ENCODE measurements at places on chromosomes 1 and 21. TPM values are rescaled to one million over a fixed set of nuclear protein-coding genes. Genes with fewer than 3 reads are reported as not detected.

- DNase-seq = no peak
These were observed 33.9 kb downstream of the SPSB1 start for GRCh38 chr1:9326596-9326995.

The OR2T11 gene
- not detected for total RNA-seq

DNA sequence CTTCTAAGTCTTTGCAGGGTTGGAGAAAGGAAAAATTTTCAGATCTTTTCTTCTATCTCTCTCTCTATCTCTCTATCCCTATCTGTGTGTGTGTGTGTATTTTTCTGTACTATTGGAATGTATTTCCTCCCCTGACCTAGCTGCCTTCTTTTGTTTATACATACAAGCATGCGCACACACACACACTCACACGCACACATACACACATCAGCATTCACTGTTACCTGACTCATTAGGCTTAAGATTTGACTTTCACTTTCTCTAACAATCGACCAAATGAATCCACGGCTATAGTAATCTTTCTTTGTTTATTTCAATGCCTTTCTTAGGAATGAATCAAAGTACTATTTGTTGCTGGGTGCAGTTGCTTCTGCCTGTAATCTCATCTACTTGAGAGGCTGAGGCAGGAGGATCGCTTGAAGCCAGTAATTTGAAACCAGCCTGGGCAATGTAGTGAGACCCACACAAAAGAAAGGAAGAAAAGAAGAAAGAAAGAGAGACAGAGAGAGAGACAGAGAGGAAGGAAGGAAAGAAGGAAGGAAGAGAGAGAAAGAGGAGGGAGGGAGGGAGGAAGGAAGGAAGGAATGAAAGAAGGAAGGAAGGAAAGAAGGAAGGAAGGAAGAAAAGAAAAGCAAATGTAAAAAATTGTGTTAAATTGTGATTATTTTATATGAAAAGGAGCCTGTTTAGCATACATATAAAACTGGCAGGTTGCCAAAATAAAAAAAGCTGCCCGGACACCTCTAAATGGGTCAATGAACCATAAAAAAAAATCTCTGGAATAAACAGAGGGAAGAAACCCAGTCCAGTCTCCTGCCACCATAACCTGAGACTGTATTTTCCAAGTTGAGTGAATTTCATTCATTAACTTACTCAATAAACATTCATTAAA is 206.8 kb downstream of the ZNF326 start:
- peak; percentile 20 for DNase-seq

The ZRANB2 gene
- total RNA-seq = 32.9 TPM

DNA sequence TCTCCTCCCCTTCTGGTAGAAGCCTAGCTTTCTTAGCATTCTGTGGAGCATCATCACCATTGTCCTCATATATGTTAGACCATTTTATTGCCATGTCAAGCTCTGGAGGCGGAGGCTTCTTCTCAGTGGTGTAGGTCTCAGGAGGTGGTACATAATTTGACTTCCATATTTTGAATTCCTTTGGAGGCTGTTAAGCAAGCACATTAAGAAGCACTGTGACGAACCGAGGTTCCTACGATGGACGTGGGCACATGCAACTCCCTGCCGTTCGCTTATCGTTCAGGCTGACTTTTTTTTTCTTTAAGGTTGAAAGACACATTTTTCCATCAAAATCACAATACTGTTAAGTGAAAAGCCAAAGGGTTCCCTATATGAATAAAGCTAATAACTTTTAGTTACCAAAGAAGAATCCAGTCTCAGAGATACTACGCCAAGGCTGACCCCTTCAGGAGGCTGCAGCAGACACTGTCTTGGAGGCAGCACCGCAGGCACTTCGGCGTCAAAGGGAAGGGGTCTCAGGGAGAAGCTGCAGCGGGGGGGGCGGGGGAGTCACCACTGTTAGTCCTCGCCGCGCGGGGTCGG is 835 bp downstream of the C1orf52 start:
- no peak for DNase-seq

- DNase-seq = no peak
These were observed 170.7 kb upstream of the POU3F1 start for GRCh38 chr1:38217316-38217715.

- peak; percentile 80 for DNase-seq
These were observed 4.9 kb downstream of the RGS1 start for GRCh38 chr1:192580351-192580962.

GRCh38 chr1:28035420-28035819 is 53.0 kb downstream of the EYA3 start:
- no peak for DNase-seq

- no peak for DNase-seq
These were observed 294.8 kb upstream of the ADAMTS5 start for GRCh38 chr21:27261676-27262075.

The SLC9C2 gene
- total RNA-seq = not detected

DNA sequence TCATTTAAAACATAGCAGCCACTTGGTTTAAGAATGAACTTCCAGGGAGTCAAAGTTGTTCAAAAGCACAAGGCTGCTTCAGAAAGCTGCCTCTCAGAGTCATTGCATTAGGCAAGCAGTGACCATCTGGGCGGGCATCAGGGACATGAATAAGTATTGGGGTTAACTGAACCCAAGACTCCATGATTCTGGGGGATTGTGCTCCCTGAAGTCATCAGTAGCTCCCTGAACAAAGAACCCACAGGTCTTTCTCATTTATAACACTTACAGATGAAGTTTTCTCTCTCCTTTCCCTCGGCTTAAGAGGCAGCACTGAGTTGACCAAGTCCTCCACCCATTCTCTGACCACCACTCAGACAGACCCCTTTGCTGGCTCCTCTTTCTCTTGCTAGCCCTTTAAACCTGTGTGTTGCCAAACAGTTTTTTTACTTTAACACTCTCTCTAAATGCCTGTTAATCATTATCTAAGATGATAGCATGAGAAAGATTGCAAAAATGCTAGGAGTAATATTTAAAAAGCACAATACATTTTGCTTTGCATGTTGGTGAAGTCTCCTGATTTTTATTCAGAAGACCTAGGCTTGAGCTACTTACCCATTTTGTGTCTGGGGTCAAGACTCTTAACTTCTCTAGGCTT is 77.0 kb upstream of the ARHGAP29 start:
- DNase-seq = no peak

GRCh38 chr1:89649783-89650182 is 16.9 kb downstream of the LRRC8C start:
- no peak for DNase-seq

The RAB7B gene
- total RNA-seq = not detected

DNA sequence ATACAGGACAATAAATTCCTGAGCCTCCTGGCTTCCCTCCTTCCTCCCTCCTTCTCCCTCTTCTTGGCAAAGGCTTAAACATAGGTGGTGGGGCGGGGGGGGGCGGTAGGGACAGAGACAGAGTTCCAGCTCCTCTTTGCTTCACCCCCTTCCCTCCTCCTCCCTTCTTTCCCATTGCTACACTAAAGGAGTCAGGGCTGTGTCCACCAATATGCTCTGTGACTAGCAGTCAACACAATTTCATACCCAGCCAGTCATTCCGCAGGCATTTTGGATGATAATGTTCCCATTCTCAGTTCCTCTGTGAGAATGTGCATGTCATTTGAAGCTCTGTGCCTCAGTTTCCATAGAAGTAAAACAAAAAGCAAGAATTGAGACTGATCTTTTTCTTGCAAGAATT is 1.7 kb downstream of the LMOD1 start:
- DNase-seq = no peak

GRCh38 chr1:31155216-31155806 is 84.4 kb downstream of the NKAIN1 start:
- peak; percentile 53 for DNase-seq

The AGO3 gene
- total RNA-seq = 21.8 TPM

DNA sequence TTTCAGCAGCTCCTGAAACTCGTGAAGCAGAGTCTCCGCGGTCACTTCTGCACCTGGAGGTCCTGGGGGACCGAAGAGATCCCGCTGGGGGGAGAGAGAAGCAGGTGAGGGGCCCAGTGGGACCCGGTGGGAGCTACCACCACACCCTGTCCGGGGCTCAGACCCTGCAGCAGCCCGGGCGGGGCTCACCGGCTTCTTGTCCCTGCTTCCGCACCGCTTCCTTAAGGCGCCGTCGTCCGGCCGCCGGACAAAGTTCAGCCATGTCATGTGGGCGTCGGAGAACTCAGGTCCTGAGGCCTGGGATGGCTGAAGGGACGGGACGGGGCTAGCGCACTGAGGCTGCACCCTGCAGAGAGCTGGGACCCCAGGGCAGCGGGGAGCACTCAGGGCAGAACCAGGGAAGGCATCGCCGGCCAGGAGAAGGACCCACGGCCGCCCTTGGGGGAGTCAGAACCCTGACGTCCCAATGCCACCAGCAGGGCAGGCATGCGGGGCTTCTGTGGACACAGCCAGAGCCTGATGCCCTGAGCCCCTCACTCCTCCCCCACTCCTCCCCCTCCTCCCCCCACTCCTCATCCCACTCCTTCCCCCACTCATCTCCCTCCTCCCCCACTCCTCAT is 2.2 kb downstream of the C1QTNF12 start:
- DNase-seq = no peak

DNA sequence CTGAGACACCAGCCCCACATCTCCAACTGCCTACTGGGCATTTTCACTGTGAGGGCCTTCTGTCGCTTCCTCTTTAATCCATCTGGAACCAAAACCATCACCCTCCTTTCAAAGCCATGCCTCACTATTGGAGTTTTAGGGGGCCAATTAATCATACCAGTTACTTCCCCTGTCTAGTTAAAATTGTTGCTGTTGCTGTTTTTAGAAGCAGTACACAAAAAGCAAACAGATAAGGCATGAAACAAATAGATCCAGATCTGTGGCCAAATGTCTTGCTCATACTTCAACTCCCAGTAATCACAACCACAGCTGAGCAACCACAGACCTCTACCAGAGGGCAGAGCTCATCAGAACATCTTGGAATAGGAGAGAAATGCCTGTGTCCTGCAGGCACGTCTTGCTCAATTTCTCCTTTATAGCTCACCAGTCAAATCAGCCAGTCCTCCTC is 133.8 kb upstream of the C1orf105 start:
- DNase-seq = no peak

DNA sequence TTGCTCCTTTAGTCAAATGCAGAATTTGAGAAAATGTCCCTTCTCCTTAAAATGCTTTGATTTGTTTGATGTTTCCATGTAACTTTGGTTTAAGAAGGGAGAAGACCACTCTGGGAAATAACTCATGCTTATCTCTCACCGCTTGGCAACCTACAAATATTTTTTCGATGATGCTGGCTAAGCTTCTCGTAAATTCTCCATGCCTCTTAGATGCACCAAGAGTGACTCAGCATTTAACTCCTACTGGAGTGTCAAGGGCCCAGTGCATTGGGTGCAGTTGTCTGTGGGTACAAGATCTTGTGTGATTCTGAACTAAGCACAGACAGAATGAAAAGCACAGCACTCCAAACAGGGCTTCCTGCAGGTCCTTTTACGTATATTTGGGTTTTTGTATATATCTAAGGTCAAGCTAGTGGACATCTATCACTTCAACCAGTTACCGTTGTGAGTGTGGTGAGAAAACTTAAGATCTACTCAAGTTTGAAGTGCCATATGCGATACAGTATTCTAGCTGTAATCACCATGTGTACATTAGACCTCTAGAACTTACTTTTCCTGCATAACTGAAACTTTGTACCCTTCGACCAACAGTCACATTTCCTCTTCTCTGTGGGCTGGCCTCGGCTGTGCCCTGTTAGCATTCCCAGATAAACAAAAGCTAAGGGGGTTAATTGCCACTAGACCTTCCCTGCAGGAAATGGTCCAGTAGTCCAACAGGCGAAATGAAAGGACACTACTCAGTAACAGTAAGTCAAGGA is 55.8 kb downstream of the COL18A1 start:
- DNase-seq = peak; percentile 37

GRCh38 chr1:164524810-164525209 is 34.2 kb upstream of the PBX1 start:
- DNase-seq = no peak

DNA sequence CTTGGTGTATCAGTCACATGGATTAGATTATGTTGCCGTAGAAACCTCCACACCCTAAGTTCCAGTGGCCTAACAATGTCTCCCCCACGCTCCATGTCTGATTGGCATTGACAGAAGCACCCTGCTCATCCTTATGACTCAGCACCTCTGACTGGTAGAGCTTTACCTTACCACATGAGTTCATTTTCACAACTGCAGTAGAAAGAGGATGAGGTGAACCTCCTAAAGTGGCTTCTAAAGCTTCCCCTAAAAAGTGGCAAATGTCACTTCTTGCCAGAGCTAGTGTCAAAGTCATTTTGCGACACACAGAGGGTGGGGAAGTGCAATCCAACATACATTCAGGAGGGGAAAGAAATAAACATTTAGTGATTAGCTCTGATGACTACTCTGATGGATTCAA is 30.6 kb upstream of the LYPD8 start:
- DNase-seq = no peak

DNA sequence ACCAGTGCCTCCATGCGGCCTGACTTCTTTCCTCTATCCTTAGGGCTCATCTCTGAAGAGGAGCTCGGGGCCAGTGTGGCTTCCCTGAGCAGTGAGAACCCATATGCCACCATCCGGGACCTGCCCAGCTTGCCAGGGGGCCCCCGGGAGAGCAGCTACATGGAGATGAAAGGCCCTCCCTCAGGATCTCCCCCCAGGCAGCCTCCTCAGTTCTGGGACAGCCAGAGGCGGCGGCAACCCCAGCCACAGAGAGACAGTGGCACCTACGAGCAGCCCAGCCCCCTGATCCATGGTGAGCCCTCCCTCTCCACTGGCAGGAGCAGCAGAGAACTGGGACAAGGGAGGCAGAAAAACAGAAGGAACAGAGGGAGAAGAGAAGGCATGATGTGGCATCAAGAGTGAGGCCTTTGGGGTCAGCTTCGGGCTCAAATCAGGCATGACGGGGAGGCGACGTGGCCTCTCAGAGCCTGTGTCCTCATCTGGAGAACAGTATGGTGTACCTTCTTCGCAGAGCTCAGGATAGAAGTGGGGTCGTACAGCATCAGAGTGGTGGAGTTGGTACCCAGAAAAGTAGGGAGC is 6.5 kb upstream of the LRRC71 start:
- no peak for DNase-seq

DNA sequence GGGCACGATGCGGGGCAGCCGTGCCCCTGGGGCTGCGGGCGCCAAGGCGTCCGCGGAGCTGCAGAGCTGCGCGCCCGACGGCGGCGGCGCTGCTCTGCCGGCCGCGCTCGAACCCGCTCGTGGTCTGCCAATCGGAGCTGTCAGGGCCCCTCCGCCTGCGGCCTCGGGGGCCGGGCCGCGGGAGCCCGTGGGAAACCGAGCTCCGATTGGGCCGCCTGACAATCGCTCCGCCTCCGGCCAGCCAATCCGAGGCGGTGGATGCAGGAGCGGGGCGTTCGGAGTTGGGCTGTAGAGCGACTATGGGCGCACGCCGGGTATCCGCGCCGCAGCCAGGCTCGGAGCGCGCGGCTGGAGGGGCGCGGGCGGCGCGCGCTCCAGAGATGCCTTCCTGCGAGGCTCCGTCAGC is 100.5 kb upstream of the SOD1 start:
- DNase-seq = peak; percentile 89

GRCh38 chr1:17441265-17441992 is 2.0 kb upstream of the RCC2 start:
- DNase-seq = no peak

GRCh38 chr1:111732718-111733117 is 6.5 kb downstream of the INKA2 start:
- no peak for DNase-seq

DNA sequence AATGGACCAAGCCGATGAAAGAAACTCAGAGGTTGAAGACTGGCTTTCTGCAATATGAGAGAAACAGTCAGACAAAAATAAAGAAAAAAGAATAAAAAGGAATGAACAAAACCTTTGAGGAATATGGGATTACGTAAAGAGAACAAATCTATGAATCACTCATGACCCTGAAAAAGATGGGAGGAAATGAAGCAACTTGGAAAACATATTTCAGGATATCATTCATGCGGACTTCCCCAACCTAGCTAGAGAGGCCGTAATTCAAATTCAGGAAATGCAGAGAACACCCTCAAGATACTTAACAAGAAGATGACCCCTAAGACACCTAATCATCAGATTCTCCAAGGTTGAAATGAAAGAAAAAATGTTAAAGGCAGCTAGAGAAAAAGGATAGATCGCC is 705.3 kb upstream of the CHRM3 start:
- DNase-seq = no peak
